ENCODE measurements at places on chromosomes 6 and 20.

DNA sequence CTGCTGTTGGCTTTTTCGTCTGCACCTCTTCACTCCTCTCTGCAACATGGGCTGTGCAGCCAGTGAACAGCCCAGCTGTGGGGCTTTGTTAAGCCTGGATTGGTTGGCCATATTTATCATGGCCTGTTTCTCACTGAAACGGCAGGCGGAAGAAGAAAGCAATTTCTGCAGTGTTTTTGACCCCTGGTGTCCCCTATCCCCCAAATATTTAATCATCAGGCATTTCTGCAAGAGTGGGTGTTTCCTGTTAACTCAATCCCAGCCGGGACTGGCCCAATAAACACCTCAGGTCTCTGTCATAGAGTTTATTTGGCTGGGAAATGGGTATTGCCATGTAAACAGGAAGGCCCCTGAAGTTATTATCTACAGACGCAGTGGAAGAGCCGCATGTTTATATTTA, 174.8 kb upstream of the SUPT3H start:
- no peak for DNase-seq

GRCh38 chr6:55082021-55082420, 92.3 kb upstream of the HCRTR2 start:
- DNase-seq: no peak

- no peak for DNase-seq
Measured at GRCh38 chr6:39420300-39421265, 98.1 kb upstream of the KCNK16 start.

- no peak for DNase-seq
Measured at GRCh38 chr6:121694389-121694788, 258.9 kb downstream of the GJA1 start.

- no peak for DNase-seq
Measured at GRCh38 chr20:29763821-29764511, 1493.5 kb upstream of the DEFB115 start.

DNA sequence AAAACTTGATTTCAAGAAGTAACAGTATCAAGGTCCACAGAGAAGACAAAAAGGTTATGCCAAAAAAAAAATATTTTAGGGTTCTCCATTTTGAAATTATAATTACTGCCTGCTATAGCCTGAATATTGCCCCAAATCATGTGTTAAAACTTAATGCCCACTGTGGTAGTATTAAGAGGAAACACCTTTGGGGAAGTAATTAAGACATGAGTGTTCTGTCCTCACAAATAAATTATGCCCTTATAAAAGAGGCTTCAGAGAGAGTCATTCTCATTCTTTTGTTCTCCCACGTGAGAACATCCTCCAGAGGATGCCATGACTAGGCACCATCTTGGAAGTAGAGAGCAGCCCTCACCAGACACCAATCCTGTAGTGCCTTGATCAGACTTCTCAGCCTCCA, 66.2 kb downstream of the GMDS start:
- DNase-seq: no peak

- DNase-seq: no peak
Measured at GRCh38 chr20:56091628-56092234, 86.4 kb upstream of the CBLN4 start.

GRCh38 chr6:3109761-3110160, 8.8 kb upstream of the BPHL start:
- no peak for DNase-seq

DNA sequence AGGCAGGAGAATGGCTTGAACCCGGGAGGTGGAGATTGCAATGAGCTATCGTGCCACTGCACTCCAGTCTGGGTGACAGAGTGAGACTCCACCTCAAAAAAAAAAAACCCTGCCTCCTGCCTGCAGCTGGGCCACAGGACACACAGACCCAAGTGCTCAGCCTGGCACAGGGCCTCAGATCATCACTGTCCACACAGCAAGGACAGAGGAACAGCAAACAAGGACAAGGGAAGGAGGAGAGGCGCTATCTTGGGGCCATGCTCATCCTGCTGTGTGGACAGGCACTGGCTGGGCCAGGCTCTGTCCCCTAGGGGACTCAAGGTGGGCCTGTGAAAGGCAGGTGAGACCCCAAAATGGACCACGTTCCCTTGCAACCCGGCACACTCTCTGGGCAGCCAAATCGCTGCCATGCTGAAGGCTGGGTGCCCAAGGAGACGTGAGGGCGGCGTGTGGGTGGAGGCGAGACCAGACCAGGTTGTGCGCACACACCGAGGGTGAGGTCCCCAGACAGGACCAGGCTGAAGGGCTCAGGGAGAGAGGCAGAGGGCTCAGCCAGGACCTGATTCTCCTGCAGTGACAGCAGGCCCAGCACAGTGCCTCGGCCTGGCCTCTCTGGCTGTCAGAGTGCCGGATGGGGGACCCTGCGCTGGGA, 9.1 kb downstream of the UCKL1 start:
- DNase-seq: no peak

GRCh38 chr6:100257793-100258395, 206.8 kb downstream of the SIM1 start:
- DNase-seq: no peak

DNA sequence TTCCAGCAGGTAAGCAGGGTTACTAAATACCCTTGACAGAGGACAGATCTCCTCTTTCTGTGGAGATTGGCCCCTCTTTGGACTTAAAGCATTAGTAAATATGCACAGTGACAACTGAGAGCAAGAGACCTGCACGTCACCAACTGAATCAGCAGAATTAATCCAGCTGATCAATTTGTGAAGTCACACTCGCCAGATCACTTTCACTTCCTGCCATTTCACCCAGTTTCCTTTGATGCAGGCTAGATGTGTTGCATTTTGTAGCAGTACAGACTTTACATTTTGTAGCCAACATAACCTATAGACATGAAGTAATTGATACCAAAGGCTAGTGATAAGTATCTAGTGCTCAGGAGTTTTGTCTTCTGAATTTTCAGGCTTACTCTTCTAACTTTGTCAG, 11.9 kb downstream of the SYNE1 start:
- DNase-seq: no peak

GRCh38 chr6:160461641-160462040, 113.5 kb downstream of the SLC22A3 start:
- no peak for DNase-seq

- DNase-seq: no peak
Measured at GRCh38 chr6:29201966-29202365, 31.3 kb downstream of the OR2J2 start.

GRCh38 chr6:157638779-157639178, 184.3 kb upstream of the SNX9 start:
- DNase-seq: no peak

DNA sequence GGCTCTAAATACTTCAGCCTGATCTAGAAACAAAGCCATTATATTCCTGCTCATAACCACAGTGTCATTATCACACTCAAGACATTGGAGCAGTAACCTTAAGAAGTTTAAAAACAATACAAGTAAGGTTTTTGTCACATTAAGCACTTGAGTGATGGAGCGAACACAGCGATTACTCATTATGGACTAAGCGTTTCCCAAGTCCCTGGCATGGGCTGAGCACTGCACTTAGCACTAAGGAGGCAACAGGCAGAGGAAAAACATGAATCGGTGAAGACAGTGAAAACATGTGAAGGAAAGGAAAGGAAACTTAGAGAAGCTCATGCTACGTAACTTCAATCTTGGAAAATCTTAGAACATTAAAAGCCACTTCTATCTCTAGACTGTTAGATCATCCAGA, 108.7 kb downstream of the SLC24A3 start:
- DNase-seq: no peak

GRCh38 chr6:157329829-157330228, 6.5 kb upstream of the TMEM242 start:
- no peak for DNase-seq

DNA sequence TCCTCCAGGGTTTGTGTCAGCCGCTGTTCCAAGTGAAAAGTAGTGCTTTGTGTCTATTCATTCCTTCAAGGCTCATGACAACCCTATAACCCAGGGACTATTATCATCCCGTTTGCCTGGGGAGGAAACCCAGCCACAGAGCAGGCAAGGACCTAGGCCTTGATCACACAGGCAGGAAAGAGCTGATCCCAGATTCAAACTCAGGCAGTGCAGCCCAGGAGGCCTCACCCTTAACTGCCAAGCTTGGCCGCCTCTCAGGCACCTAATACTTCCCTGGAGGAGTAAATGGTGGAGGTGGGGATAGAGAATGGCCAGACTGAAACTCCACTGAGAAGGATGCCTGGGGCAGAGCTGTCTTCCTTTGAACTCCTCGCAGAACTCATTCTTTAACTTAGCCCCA, 215.1 kb upstream of the QKI start:
- no peak for DNase-seq

GRCh38 chr20:64037498-64038213, 1.7 kb downstream of the C20orf204 start:
- no peak for DNase-seq

- DNase-seq: peak; percentile 68
Measured at GRCh38 chr20:25539742-25540672, 45.3 kb downstream of the NINL start.

GRCh38 chr6:3196770-3197169, 30.7 kb downstream of the TUBB2B start:
- no peak for DNase-seq

GRCh38 chr20:37991908-37992307, 41.3 kb downstream of the TTI1 start:
- no peak for DNase-seq

- no peak for DNase-seq
Measured at GRCh38 chr6:152117156-152118133, 310.0 kb downstream of the ESR1 start.

DNA sequence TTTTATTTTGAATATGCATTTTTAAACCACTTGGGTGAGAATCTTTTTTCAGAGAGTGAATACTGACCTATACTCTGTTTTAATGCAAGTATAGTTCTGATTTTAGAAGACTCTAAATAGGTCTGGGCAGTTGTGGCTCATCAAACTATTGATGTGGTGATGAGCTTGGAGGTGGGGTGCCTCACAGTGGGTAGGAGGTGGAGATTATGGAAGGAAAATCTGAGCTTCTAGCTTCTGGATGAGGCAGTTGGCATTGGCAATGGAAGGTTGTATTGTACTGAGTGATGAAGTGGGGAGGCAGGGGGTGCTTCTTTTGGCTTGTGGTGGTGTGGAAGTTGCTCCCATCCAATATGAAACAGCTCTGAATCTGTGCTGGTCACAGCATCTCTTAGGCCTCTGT, 52.7 kb downstream of the VAPB start:
- DNase-seq: no peak

DNA sequence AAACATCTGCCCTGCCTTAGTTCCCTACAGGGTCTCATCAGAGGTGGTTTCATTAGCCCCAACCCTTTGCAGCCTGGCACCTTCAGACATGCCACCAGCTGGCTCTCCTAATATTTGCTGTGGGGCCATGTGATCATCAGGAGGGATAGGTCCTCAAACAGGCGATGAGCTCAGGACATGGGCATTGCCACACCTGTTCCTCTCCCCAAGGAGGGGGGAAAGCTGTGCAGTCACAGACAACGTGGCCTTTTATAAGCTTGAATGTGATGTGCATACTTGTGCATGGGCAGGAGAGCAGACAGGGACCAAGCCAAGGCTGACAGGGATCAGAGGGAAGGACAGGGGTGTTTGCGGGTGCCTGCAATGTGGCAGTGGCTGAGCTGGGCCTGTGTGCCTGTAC, 78.8 kb upstream of the ZNFX1 start:
- DNase-seq: no peak

GRCh38 chr20:34015401-34016335, 22.0 kb downstream of the RALY start:
- DNase-seq: peak; percentile 24

- DNase-seq: no peak
Measured at GRCh38 chr6:74366634-74367033, 670.6 kb downstream of the CD109 start.

- DNase-seq: no peak
Measured at GRCh38 chr6:139698526-139699176, 324.2 kb upstream of the CITED2 start.

- no peak for DNase-seq
Measured at GRCh38 chr20:49445176-49445575, 37.3 kb downstream of the KCNB1 start.

- DNase-seq: no peak
Measured at GRCh38 chr6:125747589-125748405, 1.6 kb upstream of the HEY2 start.

- no peak for DNase-seq
Measured at GRCh38 chr6:14693301-14694192, 552.3 kb upstream of the JARID2 start.

GRCh38 chr6:90829311-90829710, 242.4 kb upstream of the MAP3K7 start:
- DNase-seq: no peak

DNA sequence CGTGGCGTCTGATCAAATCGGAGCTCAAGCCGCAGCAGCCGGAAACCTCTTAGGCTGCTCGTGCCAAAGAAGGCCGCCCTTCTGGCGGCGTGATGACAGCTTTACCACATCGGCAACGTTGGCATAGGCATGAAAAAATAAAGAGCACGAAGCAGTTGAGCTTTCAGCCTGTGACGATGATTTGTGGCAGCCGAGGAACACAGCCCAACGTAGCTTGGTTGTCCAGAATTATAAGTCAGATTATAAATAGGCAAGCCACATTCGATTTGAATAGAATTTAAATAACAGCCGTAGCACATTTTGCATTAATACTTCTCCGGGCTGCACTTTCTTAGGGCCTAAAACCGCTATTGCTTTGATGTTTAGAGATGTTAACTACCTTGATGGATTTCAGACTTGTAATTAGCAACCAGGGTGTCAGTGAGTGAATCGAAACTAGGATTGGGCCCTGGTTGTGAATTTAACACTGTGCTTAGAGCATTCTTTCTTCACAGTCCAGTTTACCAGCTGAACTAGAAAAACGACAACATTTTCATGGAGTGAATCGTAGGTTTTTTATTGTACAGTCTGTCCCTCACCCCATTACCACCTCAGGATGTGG, 864 bp upstream of the BCLAF1 start:
- DNase-seq: peak; percentile 78

DNA sequence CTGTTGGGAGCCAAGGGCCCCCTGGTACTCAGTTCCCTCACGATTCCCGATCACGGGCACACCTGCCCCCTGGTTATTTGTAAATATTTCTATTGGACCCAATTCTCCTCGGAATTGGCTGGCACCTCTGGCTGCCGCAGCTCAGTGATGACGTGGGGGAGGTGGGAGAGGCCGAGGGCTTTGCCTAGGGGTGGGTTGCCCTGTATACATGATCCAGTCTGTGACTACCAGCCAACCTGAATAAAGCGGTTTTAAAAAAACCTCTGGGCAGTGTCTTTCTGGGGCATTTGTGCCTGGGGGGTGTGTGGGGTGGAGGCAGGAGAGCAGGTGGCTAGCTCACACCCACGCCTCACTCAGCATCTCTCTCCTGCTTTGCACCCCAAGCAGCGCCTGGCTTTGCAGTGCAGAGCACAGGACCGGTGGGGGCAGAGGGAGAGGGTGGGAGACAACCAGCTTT, 42.2 kb downstream of the VSTM2L start:
- DNase-seq: no peak

GRCh38 chr6:83047065-83047754, 18.4 kb downstream of the UBE3D start:
- peak; percentile 27 for DNase-seq

DNA sequence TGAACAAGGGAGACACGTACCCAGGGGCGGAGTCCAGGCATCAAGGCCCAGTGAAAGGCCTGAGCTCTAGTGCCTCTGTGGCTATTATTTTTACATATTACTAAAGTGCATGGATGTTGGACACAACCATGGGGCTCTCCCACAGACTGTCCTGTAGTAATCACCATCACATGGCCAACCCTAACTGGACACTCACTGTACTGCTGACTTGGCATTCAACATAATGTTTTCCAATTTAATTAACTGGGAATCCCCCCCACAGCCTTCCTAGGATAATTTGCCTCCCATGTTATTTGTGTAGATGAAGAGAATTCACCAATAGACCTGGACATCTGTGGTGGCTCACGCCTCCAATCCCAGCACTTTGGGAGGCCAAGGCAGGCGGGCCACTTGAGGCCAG, 34.5 kb downstream of the ARFGEF2 start:
- DNase-seq: no peak

GRCh38 chr6:158832026-158832425, 12.9 kb upstream of the EZR start:
- no peak for DNase-seq

Measured in putamen (tissue), 1 donor.